ENCODE measurements at places on chromosomes 11 and 22.

- DNase-seq: no peak
Measured at GRCh38 chr11:12097219-12097618, 13.2 kb upstream of the MICAL2 start.

GRCh38 chr11:1255151-1255550 is 32.3 kb downstream of the MUC5B start:
- no peak for DNase-seq

DNA sequence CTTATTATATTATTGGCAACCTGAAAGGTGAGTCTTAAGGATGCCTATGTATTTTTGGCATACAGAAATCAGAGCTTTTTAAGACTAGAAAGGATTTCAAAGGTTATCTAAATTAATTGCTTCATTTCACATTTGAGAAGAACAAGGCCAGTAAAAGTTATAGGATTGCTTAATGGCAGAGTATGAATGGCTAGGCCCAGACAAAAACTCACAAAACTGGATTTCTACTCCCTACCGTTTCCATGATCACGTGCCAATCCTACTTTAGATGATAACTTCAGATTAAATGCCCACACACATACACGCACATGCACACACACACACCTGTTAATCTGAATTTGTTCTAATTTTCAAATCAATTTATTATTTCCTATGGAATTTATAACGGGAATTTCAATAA is 1.8 kb upstream of the PDE3B start:
- no peak for DNase-seq

DNA sequence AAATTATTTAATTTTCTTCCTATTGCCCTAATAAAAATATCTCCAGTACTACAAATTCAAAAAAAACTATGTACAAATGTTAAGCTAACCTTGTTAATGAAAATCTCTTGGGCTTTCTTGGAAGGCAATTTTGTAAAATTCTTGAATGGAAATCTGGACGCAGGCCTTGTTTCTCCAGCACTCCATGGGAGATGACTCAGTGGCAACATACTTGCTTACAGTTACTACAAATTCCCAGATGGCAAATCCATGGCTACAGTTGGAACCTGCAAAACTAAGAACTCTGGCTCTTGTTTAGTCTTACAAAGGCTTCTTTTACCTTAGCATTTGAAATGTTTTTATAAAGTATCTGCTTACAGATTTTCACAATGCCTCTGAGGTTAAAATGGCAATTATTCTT is 725.2 kb downstream of the DLG2 start:
- no peak for DNase-seq

DNA sequence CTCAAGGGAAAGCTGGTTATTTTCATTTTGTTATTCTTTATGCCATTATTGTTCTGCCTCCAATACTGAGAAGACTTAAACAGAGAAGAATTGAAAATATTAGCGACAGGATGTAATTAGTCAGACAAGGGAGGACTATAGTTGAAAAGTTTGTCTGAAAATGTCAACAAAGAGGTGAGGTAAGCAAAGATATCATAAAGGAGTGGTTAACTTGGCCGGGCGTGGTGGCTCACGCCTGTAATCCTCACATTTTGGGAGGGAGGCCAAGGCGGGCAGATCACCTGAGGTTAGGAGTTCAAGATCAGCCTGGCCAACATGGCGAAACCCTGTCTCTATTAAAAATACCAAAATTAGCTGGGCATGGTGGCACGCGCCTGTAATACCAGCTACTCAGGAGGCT is 4.1 kb upstream of the HYLS1 start:
- DNase-seq: no peak

DNA sequence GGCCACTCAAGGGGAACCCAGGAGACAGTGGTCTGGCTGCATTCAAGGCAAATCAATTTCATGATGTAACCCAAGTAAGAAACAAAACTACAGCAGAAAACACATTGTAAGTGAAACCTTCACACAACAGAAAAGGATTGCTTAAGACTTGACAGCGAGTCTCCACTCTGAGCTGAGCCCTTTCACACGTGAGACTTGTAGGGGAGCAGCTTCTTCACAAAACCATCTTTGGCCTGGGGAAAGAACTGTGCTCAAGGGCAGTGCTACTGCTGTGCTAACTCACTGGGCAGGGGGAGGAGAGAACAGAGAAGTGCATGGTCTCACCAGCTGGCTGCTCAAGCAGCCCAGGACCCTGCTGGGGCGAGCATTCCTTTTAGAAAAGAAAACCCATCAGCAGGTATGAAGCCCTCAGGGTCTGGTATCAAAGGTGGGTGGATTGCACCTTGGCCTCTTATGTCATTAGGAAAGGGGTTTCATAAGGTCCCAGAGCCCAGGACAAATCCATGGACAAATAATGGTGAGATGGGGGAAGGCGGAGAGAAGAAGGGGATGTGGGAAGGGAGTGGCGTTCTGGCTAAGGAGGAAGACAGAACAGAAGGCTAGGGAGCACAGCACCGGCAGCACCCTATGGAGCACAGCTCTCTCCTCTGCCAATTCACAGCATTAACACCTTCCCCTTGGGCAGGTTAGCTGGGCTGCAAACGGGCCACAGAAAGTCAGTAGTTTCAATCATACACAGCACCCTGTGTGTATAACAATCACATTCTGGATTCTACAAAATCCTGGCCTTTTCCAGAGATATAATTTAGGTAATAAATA is 20.6 kb upstream of the RAPSN start:
- peak; percentile 87 for DNase-seq

DNA sequence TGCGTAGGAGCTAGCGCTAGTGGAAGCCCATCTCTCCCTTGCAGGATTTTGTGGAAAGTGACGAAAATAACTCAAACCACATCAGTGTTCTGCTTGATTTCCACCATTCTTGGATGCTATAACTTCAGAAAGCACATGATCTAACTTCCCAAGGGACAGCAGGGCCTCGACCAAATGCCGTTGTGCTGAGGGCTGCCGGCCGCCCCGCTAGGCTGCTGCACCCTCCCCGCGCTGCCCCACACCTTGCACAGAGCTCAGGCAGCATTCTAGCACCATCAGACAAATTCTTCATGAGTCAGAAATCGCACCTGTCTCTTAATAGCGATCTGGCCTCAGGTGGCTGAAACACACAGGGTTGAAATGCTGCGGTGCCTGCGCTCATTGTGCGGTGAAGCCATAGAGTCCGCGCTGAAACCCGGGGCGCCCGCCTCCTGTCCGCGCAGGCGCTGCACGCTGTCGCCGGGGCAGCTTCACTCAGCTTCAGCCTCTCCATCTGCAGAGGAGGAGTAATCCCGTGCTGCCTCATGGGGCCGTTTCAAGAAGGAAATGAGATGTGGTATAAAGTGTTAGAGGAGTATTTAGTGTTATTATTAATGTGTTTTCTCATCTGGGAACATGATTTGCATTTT is 59.2 kb upstream of the B3GAT1 start:
- peak; percentile 13 for DNase-seq

DNA sequence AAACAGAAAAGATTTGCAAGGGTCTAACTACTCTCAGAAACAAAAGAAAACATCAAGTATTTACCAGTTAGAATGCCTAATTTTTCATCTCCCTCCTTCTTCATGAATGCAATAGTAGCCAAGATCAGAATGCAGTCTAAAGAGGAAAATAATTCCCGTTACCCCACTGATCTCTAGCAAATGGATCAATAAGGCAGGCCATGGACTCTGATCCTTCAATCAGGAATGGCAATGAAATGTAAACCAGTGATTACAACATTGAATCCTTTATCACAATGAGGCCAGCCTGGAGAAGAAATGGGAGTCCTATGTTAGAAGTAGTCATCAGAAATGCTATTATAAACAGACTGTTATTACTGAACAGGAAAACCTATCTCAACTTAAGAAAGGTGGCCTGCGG is 106.6 kb downstream of the APOL5 start:
- no peak for DNase-seq

DNA sequence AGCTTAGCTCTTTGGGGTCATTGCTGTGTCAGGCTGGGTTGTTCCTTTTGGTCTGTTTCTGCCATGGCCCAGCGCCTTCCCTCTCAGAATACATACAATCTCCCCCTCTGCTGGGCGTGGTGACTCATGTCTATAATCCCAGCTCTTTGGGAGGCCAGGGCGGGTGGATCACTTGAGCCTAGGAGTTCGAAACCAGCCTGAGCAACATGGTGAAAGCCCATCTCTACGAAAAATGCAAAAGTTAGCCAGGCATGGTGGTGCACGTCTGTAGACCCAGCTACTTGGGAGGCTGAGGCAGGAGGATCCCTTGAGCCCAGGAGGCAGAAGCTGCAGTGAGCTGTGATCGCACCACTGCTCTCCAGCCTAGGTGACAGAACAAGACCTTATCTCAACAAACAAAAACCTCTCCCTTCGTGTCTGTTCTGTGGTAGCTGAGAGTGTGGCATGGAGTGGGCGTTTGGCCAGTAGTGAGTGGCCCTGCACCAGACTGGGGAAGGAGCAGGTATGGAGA is 46.7 kb upstream of the RAB1B start:
- no peak for DNase-seq

GRCh38 chr11:119638851-119639250 is 90.1 kb downstream of the NECTIN1 start:
- no peak for DNase-seq

GRCh38 chr11:64407221-64407620 is 48.3 kb downstream of the RPS6KA4 start:
- DNase-seq: no peak

GRCh38 chr11:128551058-128551457 is 36.3 kb downstream of the ETS1 start:
- DNase-seq: no peak

DNA sequence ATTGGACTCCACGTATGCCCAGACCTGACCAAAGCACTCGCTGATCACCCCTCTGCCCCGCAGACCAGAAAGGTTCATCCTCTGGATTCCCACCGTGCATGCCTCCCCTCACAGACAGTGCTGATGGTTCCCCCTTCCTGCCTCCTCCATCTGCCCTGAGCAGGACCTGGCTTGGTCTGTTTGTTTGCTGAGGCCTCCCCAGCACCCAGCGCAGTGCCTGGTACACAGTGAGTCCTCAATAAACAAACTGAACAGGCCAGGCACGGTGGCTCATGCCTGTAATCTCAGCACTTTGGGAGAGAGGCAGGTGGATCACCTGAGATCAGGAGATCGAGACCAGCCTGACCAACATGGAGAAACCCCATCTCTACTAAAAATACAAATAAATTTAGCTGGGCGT is 23.7 kb upstream of the RPS3 start:
- no peak for DNase-seq

- DNase-seq: no peak
Measured at GRCh38 chr11:15334766-15335165, 220.0 kb downstream of the INSC start.

DNA sequence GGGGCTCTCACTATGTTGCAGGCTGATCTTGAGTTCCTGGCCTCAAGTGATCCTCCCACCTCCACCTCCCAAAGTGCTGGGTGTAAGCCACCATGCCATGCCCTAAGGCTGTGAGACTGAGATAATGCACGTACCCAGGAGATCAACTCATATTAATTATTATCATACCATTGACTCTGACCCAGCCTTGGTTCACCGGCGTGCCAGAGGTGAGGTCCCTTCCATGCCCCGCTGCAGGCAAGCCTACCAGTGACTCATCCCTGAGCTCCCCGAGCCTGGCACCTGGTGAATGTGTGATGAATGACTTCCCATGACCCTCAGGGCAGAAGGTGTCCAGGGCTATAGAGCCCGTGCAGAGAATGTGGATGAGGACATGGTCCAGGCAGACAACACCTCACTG is 12.1 kb downstream of the GAL3ST1 start:
- DNase-seq: no peak

DNA sequence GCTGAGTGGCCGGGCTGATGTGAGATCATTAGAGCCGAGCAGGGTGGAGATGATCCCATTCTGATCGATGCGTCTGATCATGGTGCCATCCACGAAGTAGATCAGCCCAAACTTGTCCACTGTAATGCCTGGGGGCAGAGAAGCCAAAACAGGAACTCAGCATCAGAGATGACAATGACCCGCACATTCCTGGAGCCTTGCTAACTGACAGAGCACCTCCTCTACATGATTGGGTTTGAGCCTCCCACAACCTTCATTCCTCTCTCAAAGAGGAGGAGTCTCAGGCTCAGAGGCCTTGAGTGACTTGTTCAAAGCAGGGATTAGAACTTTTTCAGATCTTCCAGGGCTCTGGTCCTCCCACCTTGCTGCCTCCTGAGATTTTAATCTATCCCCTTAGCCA is 133.7 kb upstream of the NARS2 start:
- no peak for DNase-seq

DNA sequence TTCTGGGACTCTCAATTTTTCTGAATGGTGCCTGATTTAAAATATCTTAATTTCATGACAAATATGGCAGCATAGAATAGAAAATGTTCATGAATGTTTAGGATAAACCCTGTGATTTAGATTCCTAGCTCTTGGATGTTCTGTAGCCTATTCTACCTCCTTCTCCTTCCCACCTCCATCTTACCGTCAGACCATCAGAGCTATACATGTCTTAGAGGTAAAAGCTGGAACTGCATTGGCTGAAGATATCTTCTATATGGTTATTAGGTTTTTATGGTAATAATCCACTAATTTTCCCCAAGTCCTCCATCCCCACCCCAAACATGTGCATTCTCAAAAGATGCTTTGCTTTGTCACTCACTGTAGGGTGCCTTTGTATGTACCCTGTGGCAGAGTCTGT is 46.9 kb upstream of the CSTF3 start:
- DNase-seq: no peak

Data from C1 segment of cervical spinal cord (tissue), 14 donors.